Kidney epithelial cell (primary cell): ENCODE measurements at places on chromosomes 2 and 18.

GRCh38 chr2:45343251-45344017 is 267.6 kb downstream of the SRBD1 start:
- no peak for DNase-seq

DNA sequence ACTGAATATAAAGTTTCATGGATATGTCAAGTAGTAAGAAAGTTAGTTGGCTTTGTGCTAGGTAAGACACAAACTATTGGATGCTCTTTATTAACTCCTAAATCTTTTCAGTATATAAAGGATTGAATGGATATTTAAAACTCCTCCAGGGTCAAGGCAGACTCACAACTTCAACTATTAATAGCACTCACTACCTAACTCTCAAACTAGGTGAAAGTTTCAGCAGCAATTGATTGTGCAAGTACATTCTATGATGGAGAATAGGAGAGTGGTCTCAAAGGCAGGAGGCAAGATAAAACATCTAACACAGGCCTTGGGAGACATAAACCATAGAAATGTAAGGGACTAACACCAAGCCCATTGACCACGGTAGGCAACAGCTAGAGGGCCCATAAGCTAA is 328.9 kb upstream of the CHAC2 start:
- DNase-seq = no peak

DNA sequence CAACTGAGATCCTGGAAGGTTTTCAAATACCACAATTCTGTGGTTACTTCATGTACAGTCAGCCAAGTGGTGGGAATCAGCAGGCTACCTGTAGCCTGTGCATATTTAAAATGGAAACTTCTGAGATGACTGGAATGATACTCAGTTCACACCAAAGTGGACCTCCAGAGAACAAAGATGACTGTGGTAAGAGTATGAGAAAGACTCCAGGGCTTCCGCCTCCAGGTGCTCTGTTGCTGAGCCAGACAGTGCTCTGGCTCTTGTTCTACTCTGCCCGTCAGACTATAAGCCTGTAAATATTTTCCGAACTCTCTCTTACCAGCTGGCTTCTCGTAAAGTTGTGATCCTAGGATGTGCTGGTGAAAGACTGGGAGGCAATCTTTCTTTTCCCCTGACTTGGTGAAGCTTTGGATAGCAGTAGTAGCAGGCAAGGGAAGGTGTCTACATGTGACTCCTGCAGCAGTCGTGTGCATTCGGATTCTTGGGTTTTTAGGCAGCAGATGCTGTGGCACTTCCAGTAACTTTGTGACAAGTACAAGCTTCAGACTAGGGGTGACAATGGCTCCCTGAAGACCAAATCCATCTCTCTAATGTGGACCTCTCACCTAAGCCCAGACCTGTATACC is 23.1 kb downstream of the ST3GAL5 start:
- no peak for DNase-seq

GRCh38 chr2:159164457-159164911 is 122.0 kb downstream of the WDSUB1 start:
- no peak for DNase-seq

- no peak for DNase-seq
Measured at GRCh38 chr18:2030647-2031046, 540.7 kb downstream of the METTL4 start.

- DNase-seq = no peak
Measured at GRCh38 chr2:192161656-192162290, 33.0 kb downstream of the TMEFF2 start.

- no peak for DNase-seq
Measured at GRCh38 chr2:75289771-75290170, 90.5 kb upstream of the TACR1 start.

DNA sequence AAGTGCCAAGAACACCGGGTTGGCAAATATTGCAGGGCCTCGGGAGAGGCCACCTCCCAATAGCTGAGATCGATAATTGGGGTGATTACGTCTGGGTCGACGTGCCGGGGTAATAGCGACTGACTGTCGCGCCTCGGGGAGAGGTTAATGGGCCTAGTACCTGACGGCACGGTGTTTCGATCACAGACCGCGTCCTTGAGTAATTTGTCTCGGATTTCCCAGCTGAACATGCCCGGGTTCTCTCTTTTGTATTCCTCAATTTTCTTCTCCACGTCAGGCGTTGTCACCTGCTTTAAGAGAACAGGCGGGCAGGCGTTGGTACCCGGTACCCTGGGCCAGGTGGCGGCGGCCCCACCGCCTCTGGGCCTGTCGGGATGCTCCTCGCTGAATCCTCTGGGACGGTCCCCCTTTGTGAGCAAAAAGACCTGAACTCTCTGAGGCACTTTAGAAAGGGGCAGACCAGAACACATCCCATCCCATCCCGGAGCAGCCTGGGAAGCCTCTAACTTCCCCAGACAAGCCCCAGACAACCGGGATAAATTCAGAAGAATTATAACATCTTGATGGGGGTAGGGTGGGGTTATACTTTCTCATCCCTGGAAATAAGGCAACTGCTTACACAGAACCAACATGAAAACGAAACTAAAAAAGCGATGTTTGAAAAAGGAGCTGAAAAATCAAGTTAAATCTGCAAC is 3.3 kb downstream of the PAX3 start:
- DNase-seq = no peak

DNA sequence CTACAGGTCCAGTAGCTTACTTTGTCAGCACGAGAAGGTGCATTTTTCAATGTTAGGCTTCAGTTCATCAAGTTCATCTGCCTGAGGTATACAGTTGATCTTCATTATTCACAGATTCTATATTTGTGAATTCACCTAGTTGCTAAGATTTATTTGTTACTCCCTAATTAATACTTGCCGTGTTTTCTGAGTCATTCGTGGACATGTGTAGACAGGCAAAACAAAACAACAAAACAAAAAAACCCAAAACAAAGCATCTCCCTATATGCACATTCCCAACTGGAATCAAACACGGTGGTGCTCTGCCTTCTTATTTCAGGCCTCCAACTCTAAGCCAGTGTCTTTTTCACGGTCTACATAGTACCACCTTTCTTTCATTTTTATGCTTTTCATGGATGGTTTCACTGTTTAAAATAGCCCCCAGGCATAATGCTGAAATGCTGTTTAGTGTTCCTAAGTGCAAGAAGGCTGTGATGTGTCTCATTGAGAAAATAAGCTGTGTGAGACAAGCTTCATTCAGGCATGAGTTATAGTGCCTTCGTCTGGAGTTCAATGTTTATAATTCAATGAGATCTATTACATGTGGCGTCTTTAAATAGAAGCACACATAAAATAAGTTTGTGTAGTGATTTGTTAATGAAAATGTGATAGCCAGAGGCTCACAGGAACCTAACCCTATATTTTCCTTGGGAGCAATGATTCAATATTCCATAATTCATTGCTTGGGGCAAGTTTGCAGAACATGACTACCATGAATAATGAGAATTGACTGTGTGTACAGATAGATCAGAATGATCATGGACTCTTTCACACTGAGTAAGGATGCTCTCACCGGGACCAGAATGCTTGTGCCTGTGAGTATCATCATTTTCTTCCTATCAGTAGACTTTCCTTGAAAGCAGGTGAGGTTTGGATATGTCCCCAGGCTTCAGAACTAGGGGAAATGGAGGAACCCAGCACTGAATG is 24.6 kb downstream of the ITGB6 start:
- DNase-seq = no peak

GRCh38 chr18:75350857-75351256 is 76.6 kb downstream of the SMIM21 start:
- DNase-seq = no peak

DNA sequence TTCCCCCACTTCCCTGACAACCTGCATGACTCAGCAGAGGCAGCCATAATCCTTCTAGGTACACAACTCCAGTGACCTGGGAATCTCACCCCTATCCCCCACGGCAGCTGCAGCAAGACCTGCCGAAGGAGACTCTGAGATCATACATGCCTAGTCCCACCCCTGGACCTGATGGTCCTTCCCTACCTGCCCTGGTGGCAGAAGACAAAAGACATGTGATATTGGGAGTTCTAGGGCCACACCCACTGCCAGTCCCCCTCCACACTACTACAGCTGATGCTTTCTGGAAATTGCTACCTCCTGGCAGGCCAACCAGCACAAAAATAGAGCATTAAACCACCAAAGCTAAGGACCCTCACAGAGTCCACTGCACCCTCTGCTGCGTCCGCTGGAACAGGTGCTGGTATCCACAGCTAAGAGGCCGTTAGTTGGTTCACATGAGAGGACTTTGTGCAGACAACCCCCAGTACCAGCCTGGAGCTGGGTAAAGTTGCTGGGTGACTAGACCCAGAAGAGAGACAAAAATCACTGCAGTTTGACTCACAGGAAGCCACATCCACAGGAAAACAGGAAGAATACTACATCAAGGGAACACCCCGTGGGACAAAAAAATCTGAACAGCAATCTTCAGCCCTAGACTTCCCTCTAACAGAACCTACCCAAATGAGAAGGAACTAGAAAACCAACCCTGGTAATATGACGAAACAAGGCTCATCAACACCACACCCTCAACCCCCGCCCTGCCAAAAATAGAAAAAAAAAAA is 12.5 kb downstream of the MARCO start:
- DNase-seq = no peak

DNA sequence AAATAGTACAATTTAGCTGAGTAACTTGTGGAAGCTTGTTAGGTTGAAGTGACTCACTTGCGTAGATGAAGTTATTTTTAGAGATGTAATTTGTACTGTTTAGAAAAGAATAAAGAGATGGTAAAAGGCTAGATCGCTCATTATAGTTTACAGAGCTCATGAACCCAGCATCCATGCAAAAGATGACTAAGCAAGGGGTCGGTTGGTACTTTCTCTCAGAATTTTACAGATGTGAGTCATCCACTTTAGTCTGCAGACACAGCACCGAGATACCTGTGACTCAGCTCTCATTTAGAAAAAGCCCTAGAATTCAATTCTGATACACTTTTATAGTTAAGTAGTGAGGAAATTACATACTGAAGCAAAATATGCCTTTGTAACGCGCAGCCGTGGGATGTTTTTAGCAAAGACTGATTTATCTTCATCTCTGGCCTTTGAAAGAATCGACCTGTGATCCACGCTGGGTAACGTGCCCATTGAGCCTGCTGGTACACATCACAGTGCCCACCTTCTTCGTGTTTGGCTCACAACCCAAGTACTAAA is 116.5 kb upstream of the FOSL2 start:
- peak; percentile 98 for DNase-seq

DNA sequence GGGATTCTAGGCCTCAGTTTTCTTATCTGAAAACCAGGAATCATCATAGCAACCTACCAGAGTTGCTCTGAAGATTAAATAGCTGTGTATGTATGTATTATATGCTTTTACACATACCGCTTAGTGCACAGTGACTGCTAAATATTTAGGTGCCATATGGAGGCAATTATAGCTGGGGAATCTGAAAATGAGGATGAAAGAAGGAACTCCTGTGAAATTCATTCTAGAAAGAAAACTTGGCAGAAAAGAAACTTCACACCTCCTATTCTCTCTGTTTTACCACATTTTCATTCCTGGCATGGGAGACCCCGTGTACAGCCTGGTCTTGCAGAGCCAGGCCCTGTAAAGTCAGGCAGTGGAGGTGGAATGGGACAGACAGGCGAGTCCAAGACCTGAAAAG is 862.4 kb downstream of the CNTNAP5 start:
- no peak for DNase-seq

DNA sequence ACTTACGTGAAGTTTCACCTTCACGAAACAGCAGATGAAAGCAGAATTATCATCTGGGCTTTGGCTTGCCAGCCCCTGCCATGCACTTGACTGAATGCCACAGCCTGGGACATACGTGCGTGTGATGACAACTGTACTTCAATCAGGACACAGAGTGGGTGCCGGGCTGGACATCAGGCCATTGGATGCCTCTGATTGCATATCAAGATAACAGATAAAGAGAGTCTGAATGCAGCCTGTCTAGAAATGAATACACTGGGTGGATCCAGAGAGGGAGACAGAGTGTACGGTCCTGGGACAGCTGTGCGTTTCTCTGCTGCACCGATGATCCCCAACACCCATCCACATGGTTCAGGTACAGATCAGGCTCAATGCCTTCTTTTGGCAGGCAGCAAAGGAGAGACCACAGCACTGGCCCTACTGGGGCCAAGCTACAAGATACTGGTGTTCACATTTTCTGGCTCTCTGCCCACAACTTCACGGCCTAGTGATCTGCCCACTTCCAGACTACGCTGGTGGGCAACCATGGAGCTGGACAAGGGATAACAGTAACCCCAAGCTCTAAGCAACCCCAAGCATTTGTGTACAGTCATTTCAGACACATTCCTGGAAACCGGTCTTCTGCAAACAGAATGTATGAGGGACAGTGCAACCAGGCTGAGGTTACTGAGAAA is 35.6 kb downstream of the FBLN7 start:
- DNase-seq = peak; percentile 75

DNA sequence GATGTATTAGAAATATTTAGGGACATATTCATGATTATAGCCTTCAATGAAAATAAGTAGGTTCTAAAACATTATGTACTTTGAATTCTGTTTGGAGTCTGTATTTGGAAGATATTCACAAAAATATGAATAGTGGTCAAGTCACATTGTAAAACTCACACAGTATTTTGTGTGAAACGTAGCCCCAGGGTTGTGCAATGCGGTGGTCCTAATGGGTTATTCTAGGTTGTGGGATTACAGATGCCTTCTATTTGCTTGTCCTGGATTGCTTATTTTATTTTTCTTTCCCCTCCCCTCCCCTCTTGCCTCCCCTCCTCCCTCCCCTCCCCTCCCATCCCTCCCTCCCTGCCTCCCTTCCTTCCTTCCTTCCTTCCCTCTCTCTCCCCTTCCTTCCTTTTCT is 93.7 kb upstream of the THUMPD2 start:
- DNase-seq = no peak

- DNase-seq = no peak
Measured at GRCh38 chr2:181953881-181954537, 31.6 kb upstream of the PPP1R1C start.

DNA sequence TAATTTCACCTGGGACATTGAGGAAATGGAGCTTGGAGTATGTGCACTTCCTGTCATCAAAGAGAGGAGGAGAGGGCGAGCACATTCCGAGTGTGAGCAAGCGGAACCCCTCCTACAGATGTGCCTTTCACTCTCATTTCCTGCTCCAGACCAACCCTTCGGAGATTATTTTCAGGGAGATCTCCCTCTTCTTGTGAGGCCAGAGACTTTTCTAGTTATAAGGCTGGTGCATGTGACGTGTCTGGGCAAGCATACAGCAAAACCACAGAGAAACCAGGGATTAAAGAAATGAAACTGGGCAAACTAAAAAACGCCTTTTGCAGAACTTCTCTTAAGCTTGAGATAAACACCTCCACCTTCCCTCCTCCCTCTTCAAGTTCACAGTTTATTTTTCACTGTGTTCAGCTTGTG is 409.2 kb upstream of the TCF4 start:
- DNase-seq = no peak

GRCh38 chr2:181285116-181285515 is 172.1 kb upstream of the ITGA4 start:
- DNase-seq = no peak

GRCh38 chr2:138648606-138649005 is 131.6 kb downstream of the NXPH2 start:
- no peak for DNase-seq

DNA sequence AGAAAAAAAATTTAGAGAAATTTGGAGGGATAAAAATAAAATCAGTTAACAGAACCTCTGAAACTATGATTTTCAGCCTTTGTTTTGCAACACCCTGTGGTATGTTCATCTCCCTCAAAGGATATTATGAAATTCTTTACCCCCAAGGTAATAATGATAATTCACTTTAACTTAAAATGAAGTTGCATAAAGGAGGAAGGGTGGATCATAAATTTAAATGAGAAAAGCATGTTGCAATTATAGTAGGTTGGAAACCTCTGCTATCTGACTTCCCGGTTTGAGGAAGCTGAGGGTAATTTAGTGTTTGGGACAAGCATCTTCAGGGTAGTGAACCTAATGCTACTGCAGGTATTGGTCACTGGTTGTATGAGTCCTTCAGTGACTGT is 102.9 kb downstream of the BABAM2 start:
- DNase-seq = no peak

- DNase-seq = no peak
Measured at GRCh38 chr2:174627216-174627615, 29.6 kb upstream of the WIPF1 start.
